HT-29 (cell line): ENCODE measurements at places on chromosomes 4 and X. TPM values are rescaled to one million over a fixed set of nuclear protein-coding genes. Genes with fewer than 3 reads are reported as not detected.
A peak's percentile ranks its signal among the peaks of the same experiment; 100 is the strongest.

Gene AMTN
- total RNA-seq, result not detected in 2 replicates

DNA sequence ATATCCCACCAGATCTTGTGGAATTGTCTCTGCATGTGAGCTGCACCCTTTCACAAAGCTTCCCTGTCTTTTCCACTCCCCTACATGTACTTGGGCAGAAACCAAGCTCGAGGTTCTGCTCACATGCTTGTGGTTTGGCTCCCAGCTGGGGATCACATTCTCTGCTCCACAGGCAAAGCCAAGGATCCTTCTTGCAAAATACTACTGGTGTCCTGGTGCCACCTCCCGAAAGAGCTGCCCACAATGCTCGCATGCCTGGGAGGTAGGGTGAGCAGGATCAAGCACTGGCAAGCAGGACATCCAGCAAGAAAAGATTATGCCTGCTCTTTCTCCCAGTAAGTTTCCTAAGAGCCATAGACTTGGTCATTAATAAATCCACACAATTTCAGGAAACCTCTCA is 45.1 kb upstream of the PPARGC1A start:
- DNase-seq, result no peak

Gene NEXMIF
- not detected in 2 replicates for total RNA-seq

DNA sequence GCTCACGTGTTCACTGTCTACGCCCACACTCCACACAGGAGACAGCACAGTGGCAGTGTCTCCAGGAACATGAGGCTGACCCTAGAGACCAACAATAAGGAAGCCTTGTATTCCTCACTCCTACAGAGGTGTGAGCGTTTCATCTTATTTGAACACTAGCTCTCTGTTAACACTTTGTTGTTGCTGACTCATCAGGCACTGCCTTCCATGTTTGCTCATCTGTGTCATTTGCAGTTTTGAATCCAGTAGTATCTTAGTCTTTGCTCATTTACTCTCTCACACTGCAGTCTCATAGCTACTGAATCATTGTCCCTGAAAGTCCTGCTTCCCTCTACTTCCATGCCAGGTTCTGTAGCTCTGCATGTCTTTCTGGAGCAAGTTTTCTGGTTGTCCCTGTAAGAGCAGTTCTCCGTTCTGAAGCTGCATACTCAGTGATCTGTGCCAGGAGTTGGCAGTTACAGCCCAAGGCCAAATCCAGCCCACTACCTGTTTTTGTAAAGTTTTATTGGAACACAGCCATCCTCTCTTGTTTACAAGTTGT is 80.3 kb upstream of the DCLK2 start:
- DNase-seq, result peak; percentile 31

DNA sequence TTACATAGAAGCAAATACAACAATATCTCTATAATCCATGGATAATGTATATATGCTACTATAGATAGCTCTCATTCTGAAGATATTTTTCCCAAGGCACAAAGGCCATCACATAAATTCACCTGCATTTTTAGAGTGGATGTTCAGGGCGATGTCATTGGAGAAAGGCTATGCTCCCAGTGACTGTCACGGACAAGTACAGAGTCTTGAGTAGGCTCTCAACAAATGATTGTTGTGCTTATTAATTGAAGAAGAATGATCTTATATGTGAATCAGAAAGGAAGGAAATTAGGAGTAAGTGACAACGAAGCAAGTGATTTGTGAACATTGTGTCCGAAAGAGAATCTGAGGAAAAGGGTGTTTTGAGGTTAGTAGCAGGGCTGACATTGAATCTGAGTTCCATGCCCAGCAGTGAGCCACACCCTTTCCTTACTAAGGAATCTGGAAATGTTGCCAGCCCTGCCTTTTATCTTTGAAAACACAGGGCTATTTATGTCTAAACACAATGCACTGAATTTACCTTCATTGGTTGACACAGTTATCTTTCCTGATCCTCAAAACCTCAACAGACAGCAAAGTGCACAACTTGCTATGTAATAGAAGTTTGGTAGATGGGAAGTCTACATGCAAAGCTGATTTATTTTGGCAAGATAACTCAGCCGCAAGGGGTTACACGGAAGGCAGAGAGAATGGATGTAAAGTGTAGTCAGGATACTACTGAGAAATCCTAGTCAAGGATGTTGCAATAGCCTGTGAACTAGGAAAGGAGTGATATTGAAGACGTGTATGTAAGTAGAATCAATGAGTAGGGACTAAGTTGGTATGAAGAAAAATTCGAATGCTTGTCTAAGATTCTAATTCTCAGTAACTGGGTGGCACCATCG is 50.4 kb downstream of the SORBS2 start:
- no peak for DNase-seq

DNA sequence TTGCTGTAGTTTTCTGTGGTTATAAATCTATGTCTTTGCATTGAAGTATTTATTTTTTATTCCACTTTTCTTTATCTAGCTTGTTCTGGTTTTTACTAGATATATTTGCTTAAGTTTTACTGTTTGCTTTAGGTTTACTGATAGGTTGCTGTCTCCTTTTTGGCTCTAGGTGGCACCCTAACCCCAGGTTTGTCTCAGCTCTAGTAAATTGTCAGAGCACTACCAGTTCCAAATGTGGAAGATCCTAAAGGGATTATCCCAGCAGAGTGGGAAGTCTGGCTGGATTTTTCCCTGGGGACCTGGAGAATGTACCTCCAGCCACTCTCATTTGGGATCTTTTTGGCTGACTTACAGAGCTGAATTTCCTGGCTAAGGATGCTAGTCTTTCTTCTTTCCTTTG is 106.1 kb downstream of the PBDC1 start:
- peak; percentile 69 for DNase-seq

DNA sequence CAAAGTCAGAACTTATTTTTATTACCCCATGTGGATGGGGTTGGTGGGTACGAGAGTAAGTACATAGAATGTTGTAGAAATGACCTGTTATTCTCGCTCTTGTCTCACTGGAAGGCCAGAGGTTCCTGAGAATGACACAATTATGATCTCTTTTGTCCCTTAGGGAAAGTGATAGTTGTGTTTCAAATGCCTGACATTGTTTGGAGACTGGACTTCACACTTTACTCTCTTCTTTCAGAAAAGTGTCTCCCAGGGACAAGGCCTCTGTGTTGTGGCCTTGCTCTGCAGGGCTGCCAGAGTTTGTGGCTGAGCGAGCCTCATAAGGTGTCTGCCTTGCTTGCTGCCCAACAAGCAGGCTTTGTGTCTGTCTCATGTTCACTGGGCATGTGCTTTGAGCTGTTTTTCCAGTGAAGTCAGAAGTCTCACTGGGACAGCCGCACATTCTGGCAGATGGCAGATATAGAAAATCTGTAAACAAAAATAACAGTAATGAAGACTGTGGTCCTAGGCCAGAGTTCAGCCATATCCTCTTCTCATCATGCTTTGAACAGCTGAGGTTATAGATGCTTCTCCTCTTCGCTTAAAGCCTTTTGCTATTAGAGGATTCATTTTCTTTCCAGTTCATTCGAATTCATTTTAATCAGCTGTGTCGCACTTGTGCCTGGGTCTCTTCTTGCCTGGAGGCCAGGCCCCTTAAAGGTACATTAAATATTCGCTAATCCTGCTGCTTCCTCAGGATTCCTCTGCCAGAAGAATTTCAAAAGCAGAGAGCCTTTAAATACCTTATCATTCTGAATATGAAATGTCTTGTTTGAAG is 14.4 kb downstream of the PPEF1 start:
- no peak for DNase-seq

Gene EVC
- not detected in 2 replicates for total RNA-seq

Gene TCP11X2
- total RNA-seq, result not detected in 2 replicates
